ENCODE measurements at places on chromosomes 2 and 18.

- DNase-seq: no peak
Measured at GRCh38 chr2:86142436-86143257, 36.6 kb downstream of the PTCD3 start.

DNA sequence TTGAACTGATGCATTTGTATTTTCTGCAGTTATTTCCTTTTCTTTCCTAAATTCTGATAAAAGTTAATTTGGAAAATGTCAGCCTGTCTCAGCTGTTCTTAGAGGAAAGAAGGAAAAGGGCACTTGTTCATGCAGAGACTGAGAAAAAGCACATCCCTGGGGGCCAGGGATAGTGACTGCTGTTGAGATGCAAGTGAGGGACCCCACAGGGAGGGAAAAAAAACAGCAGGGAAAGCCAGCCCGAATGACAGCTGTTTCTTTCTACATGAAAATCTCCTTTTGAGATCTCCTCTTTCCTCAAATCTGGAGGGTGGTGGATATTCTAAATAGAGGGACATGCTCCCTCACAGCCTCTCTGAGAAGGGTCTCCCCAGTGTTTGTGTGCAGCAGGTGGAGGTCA, 14.0 kb upstream of the MTA3 start:
- no peak for DNase-seq

- DNase-seq: no peak
Measured at GRCh38 chr2:144520756-144521487, 1.0 kb upstream of the ZEB2 start.

DNA sequence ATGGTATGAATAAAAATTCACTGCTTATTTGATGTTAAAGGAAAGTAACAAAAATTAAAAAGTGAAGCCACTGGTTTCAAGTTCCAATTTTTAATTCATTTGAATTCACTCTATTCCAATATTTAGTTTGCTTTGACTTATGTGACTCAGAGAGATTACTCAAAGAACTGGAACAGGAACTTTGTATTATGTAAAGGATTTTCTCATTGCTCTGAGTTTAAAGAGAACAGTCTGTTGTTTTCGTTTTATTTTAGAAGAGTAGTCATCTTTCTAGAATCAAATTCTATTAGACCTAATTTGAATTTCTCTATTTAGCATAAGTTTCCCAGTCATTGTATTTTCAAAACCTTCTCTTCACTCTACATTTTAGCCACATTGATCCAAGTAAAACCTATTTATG, 300.1 kb upstream of the SLC8A1 start:
- DNase-seq: no peak

GRCh38 chr2:174749793-174750192, 14.5 kb downstream of the CHRNA1 start:
- no peak for DNase-seq

DNA sequence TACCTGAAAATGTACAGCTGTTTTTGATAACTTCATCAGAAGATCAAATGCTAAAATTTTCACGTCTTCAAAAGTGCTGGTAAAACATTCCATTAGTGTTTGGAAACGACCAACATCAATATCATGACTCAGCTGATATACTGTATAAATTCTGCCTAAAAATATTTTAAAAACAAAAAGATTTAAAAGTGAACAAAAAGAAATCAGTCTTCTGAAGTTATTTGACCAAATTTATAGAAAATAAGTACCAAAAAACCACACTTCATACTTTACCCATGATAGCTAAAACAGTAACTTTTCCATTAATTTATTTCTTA, 35.6 kb downstream of the THADA start:
- no peak for DNase-seq

Measured in activated CD8-positive, alpha-beta memory T cell treated with anti-CD3 and anti-CD28 coated beads for 48 hours (primary cell).